ENCODE measurements at places on chromosomes 12 and 14.

- DNase-seq: peak; percentile 56
Measured at GRCh38 chr12:123532019-123532418, 1.5 kb downstream of the RILPL1 start.

GRCh38 chr14:89040080-89040459 lies 215.6 kb downstream of the TTC8 start:
- no peak for DNase-seq

- DNase-seq: no peak
Measured at GRCh38 chr14:54737132-54737711, 165.4 kb downstream of the GCH1 start.

- no peak for DNase-seq
Measured at GRCh38 chr14:47490353-47490752, 185.1 kb downstream of the MDGA2 start.

DNA sequence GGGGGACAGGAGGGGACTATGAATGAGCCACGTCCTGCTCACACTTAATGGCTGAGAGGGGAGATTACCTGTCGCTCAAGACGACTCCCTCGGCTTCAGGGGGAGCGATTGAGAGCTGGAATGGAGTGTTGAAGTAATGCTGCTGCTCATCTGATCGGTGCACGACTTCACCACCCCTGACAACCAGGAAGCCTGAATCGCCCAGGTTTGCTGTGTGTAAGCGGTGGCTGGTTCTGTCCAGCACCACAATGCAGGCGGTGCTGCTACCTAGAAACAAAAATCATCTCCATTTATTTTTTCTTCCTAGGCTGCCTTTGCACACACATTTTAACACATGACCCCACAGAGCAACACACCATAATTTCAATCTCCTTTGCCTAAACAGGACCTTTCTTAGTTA lies 37.3 kb downstream of the PPTC7 start:
- no peak for DNase-seq

GRCh38 chr12:42094277-42094676 lies 50.4 kb downstream of the GXYLT1 start:
- no peak for DNase-seq

DNA sequence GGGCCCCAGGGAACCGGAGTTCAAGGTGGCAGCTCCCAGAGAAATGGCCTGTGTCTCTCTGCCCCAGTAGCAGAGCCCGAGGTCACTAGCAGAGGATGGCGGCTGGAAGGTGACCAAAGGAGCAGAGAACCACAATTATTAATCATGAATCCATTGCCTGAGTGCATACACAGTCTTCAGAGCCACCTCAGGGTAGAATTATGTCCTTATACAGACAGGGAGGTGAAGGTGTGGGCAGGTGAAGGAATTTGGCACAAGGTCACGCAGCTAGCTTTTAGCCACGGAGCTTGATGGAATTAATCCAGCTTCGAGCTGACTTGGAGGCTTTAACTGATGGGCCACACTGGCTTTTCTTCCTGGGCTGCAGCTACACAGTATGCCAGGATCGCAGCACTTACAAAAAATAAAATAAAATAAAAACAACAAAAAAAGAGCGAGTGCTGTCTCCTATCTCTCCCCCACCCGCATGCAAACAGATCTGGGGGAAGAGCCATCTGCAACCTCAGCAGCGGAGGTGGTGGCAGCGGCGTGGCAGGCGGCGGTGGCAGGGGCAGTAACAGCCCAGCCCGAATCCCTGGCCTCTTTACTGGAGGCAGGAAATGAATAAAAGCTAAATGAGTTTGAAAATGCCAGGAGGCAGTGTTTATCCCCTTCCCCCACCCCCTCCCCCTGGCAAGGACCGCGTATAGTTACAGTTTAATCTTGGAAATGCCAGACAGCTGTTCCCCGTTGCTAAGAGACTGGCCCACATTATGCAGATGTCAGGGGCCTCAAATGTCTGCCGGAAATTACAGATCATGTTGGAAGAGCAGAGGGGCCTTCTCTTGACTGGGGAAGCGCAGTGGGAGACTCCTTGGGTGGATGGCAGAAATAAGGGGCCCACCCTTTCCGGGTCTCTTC lies 93.5 kb downstream of the LRRC74A start:
- DNase-seq: no peak

Data from GM20000 (cell line).